Brain pericyte (primary cell): ENCODE measurements at places on chromosomes 7 and 10.

DNA sequence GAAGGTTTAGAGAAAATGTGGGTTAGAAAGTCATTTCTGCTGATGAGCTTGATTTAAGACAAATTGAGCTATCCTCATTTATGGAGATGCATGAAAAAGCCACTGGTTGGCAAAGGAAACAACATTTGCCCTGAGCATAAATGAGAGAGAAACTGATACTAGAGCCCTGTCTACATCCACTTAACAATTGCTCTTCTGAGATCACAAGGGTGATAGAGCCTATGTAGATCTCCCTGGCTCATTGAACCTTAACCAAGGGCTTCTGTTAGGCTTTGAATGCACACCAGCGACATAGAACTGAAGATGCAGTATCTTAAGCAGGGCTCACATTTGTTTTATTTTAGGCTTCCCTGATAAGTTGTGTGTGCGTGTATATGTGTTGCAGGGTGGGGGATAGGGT is 35.0 kb downstream of the GPR141 start:
- no peak for DNase-seq

- DNase-seq = no peak
These were observed 3.9 kb upstream of the PRRT4 start for GRCh38 chr7:128365432-128365831.

DNA sequence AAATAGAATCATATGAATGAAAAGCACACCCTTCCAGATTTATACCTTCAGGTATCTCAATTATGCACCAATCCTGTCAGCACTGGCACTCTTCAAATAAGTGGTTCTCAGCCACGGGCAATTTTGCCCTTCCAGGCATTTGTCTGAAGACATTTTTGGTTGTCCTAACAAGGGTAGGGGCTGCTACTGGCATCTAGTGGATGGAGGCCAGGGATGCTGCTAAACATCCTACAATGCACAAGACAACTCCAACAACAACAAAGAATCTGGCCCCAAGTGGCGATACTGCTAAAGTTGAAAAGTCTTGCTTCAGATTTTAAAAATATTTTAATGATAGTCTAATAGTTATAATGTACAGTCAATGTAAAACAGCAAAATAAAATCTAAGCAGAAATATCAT is 16.1 kb downstream of the CCDC186 start:
- DNase-seq = no peak

DNA sequence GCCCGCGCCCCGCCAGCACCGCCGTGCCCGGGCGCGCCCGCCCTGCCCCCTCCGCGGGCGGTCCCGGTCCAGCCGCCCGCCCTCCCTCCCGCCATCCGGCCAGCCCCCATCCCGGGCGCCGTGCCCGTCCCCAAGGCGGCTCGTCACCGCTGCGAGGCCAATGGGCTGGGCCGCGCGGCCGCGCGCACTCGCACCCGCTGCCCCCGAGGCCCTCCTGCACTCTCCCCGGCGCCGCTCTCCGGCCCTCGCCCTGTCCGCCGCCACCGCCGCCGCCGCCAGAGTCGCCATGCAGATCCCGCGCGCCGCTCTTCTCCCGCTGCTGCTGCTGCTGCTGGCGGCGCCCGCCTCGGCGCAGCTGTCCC is at the start of gene HTRA1:
Gene HTRA1 (plus strand): TSS at position 187 of the 362 bp plus-strand sequence. CDS start 100 bp downstream, at position 287.
- no peak for DNase-seq

GRCh38 chr10:49231086-49231820 is 43.1 kb upstream of the TMEM273 start:
- DNase-seq = no peak

DNA sequence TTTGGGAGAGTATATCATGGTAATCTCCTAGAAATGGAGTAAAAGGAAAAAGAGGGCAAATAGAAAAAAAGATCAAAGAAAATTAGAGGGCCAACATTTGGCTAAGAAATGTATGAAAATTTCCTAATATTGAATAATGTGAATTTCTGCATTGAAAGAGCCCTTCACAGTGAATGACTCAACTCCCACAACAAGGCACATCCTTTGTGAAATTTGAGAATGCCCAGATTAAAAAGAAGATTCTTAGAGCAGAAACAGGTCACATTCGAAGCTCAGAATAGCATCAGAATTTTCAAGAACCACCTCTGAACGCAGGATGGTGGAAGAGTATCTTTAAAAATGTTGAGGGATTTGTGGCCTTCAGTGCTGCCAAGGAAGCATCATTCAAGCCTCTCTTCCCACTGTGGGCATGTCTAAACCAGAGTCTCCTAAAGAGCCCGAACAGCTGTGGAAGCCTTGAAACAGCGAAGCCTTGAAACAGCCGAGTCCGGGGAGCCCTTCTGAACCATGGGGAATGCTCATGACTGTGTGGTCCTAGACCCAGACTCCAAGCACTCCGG is 43.6 kb downstream of the GUSB start:
- DNase-seq = no peak

DNA sequence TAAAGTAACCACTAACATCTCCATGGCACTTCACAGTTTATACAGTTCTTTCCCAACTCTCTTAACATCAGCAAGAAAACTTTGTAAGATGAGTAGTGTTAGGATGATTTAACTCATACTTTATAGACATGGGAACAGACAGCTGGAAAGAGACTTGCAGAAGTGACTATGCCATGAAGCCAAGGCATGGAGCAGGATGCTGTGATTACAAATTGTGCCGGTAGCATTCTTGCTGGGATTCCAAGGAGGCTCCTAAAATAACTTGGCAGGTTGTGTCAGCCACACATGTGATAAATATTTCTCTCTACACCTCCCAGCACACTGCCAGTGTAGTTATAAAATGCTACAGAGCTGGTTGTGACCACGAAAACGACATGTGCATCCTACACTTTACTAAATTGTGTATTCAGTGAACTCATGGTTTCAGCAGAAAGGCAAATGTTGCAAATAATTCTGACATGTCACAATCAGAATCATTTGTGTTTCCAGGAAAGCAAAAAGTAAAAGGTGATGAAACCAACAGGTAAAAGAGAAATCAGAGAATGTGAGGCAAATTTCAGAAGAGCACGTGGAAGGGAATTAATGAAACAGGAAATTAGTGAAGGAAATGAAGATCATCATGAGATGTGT is 5.6 kb upstream of the CYP3A4 start:
- DNase-seq = no peak

DNA sequence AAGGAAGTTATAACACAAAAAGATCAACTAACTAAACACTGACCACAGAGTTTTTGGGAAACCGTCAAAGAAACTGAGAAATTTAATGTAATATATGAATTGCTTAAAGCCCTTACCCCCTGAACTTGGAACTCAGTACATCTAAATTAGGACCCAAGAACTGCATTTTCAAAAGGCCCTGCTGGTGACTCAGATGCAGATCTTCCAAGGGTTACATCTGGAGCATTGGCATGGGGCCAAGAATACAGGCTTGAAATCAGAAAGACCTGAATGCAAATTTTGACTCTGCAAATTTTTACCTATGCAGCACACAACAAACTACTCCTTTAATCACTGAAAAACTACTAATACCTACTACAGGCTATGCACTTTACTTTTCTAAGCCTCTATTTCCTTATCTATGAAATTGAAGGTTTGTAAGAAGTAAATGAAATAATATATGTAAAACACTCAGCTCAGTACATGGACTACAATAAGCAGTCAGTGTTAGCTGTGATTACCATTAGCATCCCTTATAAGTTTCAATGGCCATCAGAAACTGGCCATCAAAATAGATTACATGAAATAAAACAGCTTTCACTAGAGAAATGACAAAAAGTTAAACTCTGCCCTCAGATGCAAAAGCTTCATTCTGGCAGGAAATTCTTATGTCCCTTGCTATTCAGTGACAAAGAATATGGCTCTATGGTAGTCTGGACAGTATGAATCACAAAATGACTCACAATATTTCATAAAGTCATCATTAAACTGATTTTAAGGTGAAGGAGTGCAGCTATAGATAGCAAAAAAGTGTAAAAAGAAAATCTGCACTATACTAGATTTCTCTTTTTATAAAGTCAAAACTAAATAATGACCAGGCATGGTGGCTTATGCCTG is 43.6 kb downstream of the NSUN6 start:
- DNase-seq = peak; percentile 38
